ENCODE measurements at places on chromosomes 7 and 10.
A peak's percentile ranks its signal among the peaks of the same experiment; 100 is the strongest.

DNA sequence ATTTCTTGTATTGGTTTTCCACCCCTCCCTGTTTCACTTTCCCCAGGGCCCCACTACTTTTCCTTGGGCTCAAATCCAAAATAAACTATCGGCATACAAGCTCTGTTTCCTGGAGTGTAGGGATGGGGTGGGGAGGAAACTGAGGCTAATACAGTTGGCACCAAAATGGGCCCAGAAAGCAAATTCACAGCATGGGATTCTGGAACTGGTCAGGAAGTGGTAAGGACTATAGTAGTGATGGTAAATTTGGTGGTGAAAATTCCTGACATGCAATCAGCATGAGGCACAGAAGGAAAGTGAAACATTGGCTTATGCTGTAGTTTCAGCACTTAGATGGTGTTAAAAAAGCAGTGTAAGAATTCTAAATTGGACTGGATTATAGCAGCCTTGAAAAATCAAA, 8.7 kb upstream of the SAMD9L start:
- DNase-seq = no peak

DNA sequence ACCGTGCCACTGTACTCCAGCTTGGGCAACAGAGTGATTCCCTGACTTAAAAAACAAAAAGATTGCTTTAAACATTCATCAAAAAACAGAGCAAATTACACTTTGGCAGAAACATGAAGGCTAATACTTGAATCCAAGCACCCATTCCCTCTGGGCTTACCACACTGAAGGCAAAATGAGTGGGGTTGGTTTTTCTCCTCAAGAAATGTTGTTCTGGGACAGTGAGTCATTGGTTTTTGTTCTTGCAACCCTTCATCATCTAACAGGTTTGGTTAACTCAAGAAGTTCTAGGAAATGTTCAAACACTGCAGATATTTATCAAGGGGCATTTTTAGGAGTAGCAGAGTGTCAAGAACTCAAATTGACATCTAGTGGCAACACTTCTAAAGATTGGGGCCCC, 60.5 kb downstream of the KIAA1217 start:
- DNase-seq = no peak

- peak; percentile 80 for DNase-seq
Measured at GRCh38 chr7:155227788-155228458, 69.8 kb upstream of the INSIG1 start.

DNA sequence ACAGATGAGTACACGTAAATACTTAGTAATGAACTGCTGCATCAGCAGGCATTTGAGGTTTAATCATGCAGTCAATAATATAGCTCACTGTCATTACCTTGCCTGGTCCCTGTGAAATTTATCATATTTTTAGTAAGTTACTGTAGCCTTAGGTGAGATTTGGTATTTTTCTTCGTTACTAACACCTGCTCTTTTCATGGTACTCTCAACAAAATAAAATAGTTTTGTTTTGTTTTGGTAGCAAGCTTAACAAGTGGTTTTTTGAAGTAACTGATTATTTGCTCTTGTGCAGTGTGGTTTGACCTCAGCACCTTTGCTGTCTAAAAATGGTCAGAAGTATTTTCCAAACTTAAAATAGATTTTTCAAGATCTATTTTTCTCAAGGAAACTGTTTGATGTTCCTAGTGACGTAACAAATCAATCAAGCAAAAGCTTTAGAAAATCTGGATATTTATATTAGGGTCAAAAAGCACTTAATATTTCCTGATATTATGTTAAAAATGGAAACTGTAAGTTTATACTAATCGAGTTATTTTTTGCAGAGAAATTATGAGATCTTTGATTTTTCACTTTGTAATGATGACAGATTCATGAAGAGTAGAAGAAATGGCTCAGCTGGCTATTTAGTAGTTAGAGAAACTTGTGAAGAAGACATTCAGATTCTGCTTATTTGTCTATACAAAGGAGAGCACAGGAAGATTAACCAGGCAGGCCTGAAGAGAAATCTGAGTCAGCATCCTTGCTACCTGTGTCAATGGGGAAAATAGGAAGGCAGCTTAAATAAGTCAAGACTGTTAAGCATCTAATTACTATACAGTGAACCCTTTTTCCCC, 21.0 kb upstream of the RPA3 start:
- no peak for DNase-seq

DNA sequence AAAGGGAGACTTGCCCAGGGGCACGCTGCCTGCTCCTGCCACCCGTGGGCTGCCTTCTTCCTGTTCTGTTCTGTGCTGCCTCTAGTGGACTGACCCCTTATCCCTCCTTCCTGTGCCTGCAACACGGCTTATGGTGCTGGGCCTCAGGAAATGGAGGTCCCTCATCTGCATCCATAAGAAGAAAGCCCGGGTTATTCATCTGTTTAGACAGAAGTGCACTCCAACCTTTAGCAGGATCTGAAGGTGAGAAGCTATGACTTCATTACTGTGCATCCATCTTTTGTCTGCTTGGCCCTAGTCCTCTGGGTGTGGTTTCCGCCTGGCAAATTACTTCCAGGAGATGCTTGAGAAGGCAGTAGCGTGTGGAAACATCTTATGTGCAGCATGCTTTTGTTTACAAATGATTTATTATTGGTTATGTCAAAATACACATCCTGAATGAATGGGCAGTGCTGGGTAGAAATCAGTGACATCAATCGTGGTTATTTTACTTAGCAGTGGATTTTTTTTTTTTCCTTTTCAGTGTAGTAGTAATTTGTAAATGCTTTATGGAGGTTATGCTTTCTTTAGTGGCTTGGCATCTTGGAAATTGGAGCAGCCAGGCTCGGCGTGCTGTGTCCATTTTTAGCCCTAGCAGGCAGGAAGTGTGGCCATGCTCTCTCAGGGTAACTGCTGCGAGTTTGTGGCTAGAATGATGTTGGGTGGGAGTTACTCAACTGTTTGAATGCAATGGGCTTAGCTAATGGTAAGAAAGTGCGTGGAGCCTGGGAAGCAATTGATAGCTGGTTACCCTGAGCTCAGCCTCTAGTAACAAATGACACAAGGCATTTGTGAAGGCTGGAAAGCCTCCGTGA, 12.7 kb downstream of the PTPRE start:
- no peak for DNase-seq
